ENCODE measurements at places on chromosomes 5 and 9.

GRCh38 chr5:154583671-154584177 lies 105.7 kb upstream of the HAND1 start:
- no peak for DNase-seq

DNA sequence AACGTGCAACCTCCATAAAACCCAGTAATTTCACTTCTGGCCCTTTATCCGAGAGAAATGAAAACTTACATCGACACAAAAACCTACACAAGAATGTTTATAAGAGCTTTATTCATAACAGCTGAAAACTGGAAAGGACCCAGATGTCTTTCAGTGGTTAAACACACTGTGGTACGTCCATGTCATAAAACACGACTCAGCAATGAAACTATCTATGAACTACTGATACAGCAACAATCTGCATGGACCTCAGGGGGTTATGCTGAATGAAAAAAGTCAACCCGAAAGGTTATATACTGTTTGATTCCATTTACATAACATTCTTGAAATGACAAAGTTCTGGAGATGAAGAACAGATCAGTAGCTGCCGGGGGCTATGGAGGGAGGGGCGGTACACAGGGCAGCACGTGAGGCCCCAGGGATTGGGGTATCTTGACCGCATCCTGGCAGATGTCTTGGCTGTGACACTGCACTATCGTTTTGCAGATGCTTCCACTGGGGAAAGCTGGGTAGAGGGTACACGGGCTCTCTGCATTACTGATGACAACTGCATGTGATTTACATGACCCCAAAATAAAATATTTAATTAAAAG lies 4.1 kb downstream of the CCDC127 start:
- no peak for DNase-seq

- DNase-seq: no peak
Measured at GRCh38 chr5:111743988-111744387, 13.0 kb downstream of the NREP start.

- DNase-seq: no peak
Measured at GRCh38 chr5:81058121-81058520, 98.0 kb downstream of the RASGRF2 start.

GRCh38 chr9:93683331-93684134 lies 107.1 kb downstream of the PHF2 start:
- DNase-seq: no peak

DNA sequence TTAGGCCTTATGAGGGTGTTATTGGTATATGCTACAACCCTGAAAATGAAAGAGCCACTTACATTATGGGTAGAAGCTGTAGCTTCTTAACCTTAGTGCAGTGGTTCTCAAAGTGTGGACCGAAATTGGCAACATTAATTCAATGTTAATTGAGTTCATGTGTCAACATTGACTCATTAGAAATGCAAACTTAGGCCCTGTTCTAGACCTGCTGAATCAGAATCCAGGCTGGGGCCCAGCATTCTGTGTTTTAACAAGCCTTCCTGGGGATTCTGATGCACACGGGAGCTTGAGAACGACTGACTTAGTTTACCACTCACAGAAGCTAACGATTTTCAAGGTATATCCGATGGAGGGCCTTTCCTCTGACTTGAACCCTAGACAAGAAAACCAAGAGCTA lies 7.3 kb downstream of the VLDLR start:
- DNase-seq: no peak

GRCh38 chr9:126330536-126330935 lies 3.9 kb downstream of the MVB12B start:
- no peak for DNase-seq

GRCh38 chr9:3008091-3008490 lies 164.2 kb upstream of the PUM3 start:
- DNase-seq: no peak

Data from NCI-H2227 treated with DMSO at 0.1 percent for 48 hours (cell line).